SK-N-DZ (cell line): ENCODE measurements at places on chromosomes 3 and 15.

GRCh38 chr15:36905908-36906307 is 194.4 kb downstream of the MEIS2 start:
- no peak for DNase-seq

- peak; percentile 90 for DNase-seq
Measured at GRCh38 chr15:95948411-95948810, 382.1 kb upstream of the NR2F2 start.

- DNase-seq = no peak
Measured at GRCh38 chr3:81869382-81869781, 107.9 kb upstream of the GBE1 start.

- no peak for DNase-seq
Measured at GRCh38 chr15:61869656-61870055, 190.6 kb downstream of the VPS13C start.

- DNase-seq = peak; percentile 31
Measured at GRCh38 chr3:48990636-48991469, 812 bp downstream of the P4HTM start.

DNA sequence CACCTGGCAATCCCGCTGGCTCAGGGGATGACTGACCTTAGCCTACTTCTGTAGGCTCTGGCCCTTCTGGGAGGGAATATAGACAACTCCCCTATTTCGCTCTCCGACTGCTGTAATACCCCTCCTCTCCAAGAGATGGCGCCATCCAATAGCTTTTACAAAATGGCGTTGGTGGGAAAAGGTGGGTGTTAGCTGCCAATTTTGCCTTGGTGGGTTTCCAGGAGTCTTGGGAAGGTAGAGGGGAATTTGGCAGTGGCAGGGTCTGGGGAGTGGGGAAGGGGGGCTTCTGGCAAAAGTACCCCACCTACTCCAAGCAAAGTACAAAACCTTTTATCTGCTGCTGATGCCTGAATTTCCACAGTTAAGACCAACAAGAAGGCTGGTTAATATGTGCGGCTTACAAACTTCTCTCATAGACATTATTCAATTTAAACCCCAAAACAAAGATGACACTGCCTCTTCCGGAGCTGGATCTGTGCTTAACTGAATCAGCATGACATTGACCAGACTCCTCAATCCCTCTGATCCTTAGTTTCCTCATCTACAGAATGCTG is 62.1 kb downstream of the RASGRF1 start:
- DNase-seq = peak; percentile 55

GRCh38 chr15:54815556-54815955 is 381.2 kb downstream of the RSL24D1 start:
- no peak for DNase-seq

DNA sequence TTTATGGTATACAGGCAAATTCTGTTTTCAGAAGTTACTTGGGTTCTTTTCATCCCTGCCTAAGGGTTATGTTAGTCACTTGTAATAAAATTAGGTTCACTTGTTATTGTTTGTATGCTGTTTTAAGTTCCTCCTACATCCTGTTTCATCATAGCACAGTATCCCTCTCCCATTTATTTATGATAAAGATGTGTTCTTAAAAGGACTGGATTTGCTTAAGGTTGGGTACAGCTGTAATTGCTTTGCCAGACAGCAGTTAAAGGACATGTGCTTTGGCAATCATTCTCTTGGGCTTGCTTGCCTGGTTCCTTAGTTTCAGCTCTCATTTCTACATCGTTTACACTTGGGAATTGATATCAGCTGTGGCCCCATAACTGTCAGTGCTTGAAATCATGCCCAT is 11.7 kb downstream of the ATP2C1 start:
- DNase-seq = no peak

- DNase-seq = no peak
Measured at GRCh38 chr3:13529196-13530112, 19.5 kb upstream of the FBLN2 start.
